ENCODE measurements at places on chromosomes 1 and 21. TPM values are rescaled to one million over a fixed set of nuclear protein-coding genes. Genes with fewer than 3 reads are reported as not detected.
A peak's percentile ranks its signal among the peaks of the same experiment; 100 is the strongest.

The PLA2G2A gene
- not detected for total RNA-seq

The FAM151A gene
- not detected for total RNA-seq

DNA sequence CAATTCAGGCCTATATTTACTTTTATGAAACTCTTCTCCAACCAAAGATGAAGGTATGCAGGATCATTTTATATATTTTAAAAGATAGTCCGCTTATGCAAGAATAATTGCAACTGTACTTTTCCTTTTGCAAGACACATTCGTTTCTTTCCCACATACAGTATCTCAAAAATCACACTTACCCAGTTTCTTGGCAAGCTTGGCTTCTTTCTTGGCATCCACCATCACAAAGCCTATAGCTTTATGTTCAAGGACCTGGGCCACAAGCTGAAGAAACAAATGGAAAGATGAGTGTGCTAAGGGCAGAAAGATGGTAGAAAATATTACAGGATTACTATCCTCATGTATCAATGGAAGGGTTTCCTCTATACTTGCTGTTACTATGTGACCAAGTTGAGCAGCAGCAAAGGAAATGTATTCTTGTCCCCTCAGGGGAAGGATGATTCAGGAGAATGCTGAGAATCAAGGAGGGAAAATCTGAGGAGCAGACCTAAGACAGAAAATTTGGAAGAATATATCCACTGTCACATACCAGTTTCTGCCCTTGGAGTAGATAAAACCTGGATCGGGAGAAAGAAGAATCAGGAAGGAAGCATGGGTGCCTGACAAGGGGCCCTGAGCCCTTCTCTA lies 23.8 kb downstream of the CASQ2 start:
- no peaks in the 10 kb centered on the region for H3K27me3 ChIP-seq
- no peaks in the 10 kb centered on the region for H3K36me3 ChIP-seq
- no peaks in the 10 kb centered on the region for H3K4me1 ChIP-seq
- no peak overlapping the region for H3K27ac ChIP-seq
- DNase-seq = no peak

GRCh38 chr21:20721151-20721550 lies 277.1 kb upstream of the NCAM2 start:
- H3K27me3 ChIP-seq = no peaks in the 10 kb centered on the region
- H3K4me3 ChIP-seq = no peak overlapping the region
- H3K27ac ChIP-seq = no peak overlapping the region
- no peaks in the 10 kb centered on the region for H3K36me3 ChIP-seq
- DNase-seq = no peak

- no peaks in the 10 kb centered on the region for H3K27me3 ChIP-seq
- no peak for DNase-seq
- H3K36me3 ChIP-seq = no peaks in the 10 kb centered on the region
- no peak overlapping the region for H3K4me3 ChIP-seq
These were observed 161.0 kb downstream of the URB2 start for GRCh38 chr1:229786974-229787610.

DNA sequence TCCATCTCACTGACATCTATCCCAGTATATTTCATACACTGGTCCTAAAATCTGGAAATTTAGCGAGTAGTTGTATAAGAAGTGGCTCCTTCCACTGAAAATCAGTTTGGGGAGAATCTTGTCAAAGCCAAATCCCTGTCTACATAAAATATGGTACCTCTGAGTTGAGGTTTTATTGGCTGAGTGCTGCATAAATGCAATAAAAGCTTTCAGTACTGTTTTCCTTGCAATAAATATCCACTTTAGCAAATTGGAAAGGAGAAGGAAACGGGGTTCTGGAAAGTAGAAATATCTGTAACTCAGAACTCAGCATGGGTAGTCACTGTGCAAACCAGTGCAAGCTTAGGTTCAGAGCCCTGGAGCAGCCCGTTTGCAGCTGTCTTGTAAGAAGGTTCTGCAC lies 580.2 kb downstream of the SMYD3 start:
- H3K27me3 ChIP-seq = no peaks in the 10 kb centered on the region
- H3K4me1 ChIP-seq = no peaks in the 10 kb centered on the region

DNA sequence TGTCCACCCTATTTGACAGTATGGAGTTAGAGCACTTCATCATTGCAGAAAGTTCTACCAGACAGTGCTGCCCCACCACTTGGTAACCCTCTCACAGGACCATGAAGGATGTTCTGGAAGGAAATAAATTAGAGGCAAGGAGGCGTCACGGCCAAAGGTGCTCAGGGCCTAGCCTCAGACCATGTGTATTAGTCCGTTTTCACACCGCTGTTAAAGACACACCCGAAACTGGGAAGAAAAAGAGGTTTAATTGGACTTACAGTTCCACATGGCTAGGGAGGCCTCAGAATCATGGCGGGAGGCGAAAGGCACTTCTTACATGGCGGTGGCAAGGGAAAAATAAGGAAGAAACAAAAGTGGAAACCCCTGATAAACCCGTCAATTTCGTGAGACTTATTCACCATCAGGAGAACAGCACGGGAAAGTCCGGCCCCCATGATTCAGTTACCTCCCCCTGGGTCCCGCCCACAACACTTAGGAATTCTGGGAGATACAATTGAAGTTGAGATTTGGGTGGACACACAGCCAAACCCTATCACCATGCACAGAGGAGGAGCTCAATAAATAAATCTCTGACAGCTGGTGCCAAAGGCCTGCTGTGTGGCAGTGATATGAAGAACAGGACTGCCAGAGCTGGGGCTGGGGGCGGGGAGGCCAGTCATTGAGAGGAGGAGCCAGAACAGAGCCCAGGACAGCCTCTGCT lies 75.8 kb downstream of the FHAD1 start:
- no peak overlapping the region for H3K27ac ChIP-seq
- DNase-seq = no peak
- H3K4me3 ChIP-seq = no peak overlapping the region
- no peaks in the 10 kb centered on the region for H3K27me3 ChIP-seq

DNA sequence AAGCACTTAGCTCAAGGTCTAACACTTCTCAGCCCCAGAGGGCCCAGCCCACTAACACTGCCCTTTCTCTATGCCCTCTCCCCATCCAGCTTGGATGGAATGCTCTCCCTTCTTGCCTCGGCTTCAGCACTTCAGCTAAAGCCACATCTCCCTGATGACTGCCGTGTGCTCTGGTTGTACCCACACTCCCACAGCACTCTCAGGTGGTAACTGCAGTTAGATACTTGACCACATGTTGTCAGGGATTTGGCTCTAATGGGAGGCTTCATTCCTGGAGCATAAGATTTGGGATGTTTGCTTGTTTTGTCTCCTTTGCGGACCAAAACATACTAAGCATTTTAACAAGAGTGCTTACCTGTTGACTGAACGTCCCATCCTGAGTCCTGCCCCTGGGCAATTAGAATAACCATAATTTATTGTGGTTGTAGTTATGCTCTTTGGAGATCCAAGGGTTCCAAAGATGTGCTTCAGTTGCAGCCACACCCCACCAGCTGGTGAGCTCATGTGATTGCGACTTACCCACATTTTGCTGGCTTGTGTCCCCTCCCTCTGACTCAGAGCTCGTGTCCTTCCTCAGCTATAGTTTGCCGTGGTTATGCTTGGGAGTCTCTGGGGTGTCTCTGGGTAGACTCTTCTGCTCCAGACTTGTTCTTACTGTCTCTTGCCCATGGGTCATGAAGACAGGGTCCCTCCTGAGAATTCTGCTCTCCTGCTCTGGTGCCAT lies 7.7 kb upstream of the SLC26A9 start:
- no peaks in the 10 kb centered on the region for H3K36me3 ChIP-seq
- H3K4me3 ChIP-seq = no peak overlapping the region
- H3K27me3 ChIP-seq = no peaks in the 10 kb centered on the region
- no peak overlapping the region for H3K27ac ChIP-seq
- H3K4me1 ChIP-seq = no peaks in the 10 kb centered on the region

GRCh38 chr21:38148046-38148445 lies 108.7 kb upstream of the KCNJ15 start:
- no peaks in the 10 kb centered on the region for H3K4me1 ChIP-seq
- H3K4me3 ChIP-seq = no peak overlapping the region
- H3K36me3 ChIP-seq = no peaks in the 10 kb centered on the region

DNA sequence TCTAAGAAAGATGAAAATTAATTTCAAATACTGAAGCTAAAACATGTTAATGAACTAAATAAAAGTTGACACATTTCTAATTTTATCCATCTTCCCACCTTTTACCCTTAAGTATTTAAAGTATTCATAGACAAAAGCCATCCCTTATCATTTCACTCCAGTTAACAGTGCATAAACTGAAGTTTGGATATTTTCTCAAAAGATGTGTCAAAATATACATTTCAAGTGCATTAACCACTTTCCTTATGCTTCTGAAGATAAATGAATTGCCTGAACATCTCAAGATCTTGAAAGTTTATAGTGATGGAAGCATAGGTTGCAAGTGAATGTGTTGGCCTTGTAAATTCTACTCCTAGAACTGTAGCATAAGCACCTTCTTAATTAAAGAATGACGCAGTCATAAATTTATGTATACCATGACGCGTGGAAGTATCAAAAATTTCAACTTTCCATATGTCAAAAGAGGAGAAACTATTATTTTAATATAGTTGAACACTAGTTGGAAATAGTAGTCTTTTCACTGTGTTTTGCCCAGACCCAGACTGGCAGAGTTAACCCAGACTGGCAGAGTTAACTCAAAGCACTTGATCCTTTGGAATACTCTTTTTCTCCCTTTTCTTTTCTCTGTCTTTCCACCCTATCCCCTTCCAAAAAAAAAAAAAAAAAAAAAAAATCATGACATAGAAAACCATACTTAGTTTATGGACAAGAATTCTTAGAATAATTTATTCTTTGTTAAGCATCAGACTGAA lies 282.6 kb upstream of the C1orf105 start:
- H3K27ac ChIP-seq = no peak overlapping the region
- H3K4me1 ChIP-seq = no peaks in the 10 kb centered on the region
- no peak for DNase-seq
- H3K36me3 ChIP-seq = no peaks in the 10 kb centered on the region

GRCh38 chr1:107058245-107059032 lies 2.0 kb downstream of the PRMT6 start:
- DNase-seq = no peak
- H3K4me3 ChIP-seq = no peak overlapping the region
- no peaks in the 10 kb centered on the region for H3K27me3 ChIP-seq
- H3K36me3 ChIP-seq = peaks cover 8% of the 10 kb centered on the region
- H3K27ac ChIP-seq = no peak overlapping the region

DNA sequence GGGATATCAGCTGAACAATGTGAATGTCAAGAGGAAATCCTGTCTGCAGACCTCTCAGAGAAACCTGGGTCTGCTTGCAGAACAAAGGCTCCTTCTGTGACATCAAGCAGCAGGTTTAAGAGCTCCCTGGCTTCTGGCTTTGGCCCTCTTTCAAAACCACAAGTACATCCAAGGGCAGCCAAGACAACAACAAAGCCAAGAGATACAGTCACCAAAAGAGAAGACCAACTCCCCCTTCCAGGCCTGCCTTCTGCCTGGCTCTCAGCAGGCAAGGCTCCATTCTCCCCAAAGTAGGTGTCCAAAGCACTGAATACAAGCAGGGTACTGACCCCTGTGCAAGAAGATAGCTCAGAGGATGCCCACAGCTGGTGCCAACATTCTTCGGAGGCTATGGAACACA lies 11.5 kb downstream of the BCAR3 start:
- no peak overlapping the region for H3K27ac ChIP-seq
- no peaks in the 10 kb centered on the region for H3K27me3 ChIP-seq
- H3K36me3 ChIP-seq = no peaks in the 10 kb centered on the region
- DNase-seq = no peak

GRCh38 chr1:160370561-160371345 lies 3.9 kb downstream of the NHLH1 start:
- no peak overlapping the region for H3K4me3 ChIP-seq
- no peaks in the 10 kb centered on the region for H3K27me3 ChIP-seq
- peaks cover 14% of the 10 kb centered on the region for H3K4me1 ChIP-seq

GRCh38 chr21:15703932-15704331 lies 25.9 kb upstream of the USP25 start:
- no peak overlapping the region for H3K27ac ChIP-seq
- no peak for DNase-seq
- H3K27me3 ChIP-seq = no peaks in the 10 kb centered on the region
- no peaks in the 10 kb centered on the region for H3K4me1 ChIP-seq
- no peak overlapping the region for H3K4me3 ChIP-seq
- no peaks in the 10 kb centered on the region for H3K36me3 ChIP-seq

DNA sequence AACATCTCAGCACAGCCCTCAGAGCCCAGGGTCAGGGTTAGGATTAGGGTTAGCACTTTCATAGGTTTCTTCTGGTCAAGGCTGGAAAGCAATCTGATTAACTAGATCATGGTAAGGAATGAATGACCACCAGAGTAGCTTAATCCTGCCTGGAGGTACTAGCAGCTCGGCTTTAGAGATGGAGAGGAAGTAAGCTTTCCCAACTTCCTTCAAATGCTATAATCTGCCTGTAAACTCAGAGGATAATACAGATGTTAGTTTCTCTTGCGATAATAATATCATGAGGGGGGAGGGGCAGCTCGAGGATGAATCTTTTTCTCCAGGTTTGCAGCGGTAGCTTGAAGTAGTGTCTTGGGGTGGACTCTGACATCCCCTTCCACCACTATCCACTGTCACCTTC lies 194.9 kb downstream of the HIVEP3 start:
- H3K4me3 ChIP-seq = no peak overlapping the region
- no peak for DNase-seq
- peaks cover 45% of the 10 kb centered on the region for H3K4me1 ChIP-seq
- H3K36me3 ChIP-seq = no peaks in the 10 kb centered on the region
- no peak overlapping the region for H3K27ac ChIP-seq

- H3K27me3 ChIP-seq = no peaks in the 10 kb centered on the region
- H3K27ac ChIP-seq = peak overlapping the region; percentile 28
- no peaks in the 10 kb centered on the region for H3K36me3 ChIP-seq
- peaks cover 44% of the 10 kb centered on the region for H3K4me1 ChIP-seq
- no peak for DNase-seq
These were observed 4.1 kb upstream of the TRAF3IP3 start for GRCh38 chr1:209751627-209752231.

- H3K36me3 ChIP-seq = no peaks in the 10 kb centered on the region
- DNase-seq = peak; percentile 11
- no peaks in the 10 kb centered on the region for H3K27me3 ChIP-seq
- no peak overlapping the region for H3K27ac ChIP-seq
- H3K4me3 ChIP-seq = no peak overlapping the region
These were observed 383.7 kb downstream of the ZP4 start for GRCh38 chr1:237507005-237507404.

DNA sequence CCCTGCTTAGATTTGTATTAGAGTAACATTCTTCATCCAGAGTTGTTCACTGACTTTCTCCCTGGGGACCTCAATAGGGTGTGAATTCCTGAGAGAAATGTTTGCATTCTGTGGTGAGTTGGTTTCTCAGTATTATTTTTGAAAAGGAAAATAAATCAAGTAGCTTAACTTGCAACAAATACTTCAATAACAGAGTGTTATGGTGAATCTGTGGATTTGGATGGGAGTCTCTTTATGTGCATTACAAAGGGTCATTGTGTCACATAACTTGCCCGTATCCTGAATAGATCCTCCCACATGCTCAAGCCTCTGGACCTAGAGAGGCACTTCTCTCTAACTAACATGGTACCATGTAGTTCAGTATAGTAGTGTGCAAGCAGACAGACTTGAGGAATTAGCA lies 68.4 kb upstream of the IPO9 start:
- DNase-seq = no peak
- H3K27me3 ChIP-seq = no peaks in the 10 kb centered on the region
- H3K36me3 ChIP-seq = no peaks in the 10 kb centered on the region
- no peak overlapping the region for H3K27ac ChIP-seq

All from natural killer cell (primary cell).